ENCODE measurements at places on chromosomes 7 and 10.

DNA sequence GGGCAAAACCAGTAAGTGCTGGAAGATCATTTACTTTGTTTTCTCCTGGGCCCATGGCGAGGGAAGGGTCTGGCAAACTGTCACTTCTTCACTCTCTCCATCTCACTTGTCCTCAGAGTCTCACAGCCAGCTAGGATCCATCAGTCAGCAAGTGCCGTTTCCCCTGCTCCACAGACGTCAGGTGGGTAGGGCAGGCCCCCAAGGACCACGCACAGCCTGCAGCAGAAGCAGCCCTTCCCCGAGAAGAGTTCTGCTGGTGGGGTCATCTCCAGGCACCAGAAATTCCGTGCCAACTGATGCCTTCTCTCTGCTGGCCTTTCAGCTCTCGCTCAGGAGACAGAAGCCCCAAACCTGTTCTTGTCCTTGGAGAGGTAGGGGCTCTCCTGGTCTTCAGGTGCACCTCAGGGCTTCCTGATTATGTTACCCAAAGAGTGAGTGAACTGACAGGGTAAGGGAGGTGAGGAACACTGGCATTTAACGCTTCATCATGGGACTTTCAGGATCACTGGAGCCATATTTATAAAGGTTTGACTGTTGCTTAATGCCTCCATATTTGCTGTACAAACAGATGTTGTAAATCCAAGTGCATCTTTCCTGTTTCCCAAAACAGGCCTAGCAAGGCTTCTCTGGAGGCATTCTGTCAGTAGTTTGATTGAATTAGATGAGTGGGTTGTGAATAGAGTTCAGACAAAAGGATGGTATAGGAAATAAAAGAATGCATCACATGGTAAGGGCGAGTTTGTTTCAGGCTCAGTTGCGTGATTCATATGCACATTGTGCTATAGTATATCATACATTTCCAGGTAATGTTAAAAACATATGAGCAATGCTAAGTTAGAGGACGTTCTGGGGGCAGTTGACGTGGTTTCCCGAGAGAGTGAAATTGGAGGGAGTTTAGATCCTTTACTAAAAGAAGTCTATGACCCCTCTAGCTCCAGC lies 13.7 kb upstream of the TSPAN15 start:
- no peak for DNase-seq

DNA sequence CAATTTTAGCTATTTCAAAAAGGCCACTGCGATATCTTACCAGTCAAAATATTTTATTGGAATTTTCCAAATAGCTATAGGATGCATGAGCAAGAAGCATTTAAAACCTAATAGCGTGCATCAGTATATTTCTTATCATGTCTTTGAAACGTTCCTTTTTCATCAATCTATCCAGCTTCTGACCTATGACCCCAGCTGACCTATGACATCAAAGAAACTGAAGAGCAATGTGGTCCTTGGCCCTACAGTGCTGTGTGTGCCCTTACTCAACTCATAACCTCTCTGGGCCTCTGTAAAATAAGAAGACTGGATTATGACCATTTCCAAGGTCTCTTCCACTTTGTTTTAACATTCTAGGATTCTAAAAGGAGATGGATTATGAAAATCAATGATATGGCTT lies 118.2 kb downstream of the ZNF22 start:
- no peak for DNase-seq

DNA sequence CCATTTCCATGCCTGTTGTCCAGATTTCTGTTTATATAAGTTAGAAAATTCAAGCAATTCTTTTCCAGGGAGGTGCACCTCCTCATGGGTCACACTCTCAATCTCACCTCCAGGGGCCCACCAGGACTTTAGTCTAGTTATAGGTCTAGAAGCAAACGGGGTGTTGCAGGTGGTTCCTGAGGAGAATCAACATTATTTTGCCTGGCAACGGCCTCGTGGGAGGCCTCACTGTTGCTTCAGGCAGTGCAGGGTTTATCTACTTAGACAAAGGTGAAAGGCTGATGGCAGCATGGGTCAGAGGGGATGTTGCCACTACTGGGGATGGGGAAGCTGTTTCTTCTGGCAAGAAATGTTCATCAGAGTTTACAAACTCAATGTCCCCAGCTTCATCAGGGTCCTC lies 56.7 kb upstream of the LRRC18 start:
- DNase-seq = no peak

- no peak for DNase-seq
Observed at GRCh38 chr7:1691601-1692514, 21.8 kb downstream of the ELFN1 start.

DNA sequence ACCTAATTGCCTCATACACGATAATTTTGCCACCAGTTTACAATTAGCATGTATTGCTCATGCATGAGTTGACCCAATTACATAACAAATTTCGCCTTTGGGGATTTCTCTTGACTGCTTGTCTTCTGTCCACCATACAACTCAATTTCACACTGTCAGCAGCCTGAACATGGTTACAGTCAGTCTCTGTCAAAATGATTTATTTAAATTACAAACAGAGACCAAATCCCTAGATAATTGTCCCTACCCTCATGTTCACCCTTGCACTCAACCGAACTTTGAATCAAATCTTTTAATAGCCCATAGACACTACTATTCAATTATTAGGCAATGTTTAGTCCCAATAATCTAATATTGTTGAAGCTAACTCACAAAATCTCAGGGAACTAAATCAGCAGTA lies 59.7 kb upstream of the NEBL start:
- DNase-seq = no peak

DNA sequence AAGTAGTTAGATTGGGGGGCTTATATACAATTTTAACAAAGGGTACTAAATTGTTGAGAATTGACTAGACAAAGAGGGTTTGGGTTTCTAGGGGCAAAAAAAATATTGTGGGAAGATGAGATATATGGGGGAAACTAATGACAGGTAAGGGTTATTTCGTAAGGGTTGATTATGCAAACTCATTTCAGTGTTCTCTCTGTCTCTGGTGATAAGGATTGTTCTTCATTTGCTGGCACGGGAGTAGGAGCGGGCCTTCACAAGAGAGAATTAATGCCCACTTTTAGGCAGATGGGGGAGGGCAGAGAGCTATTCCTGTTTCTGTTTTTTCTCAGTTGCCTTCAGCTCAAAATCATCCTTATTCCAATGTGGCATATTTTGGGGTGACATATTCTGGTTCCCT lies 258.4 kb downstream of the EXOC4 start:
- DNase-seq = no peak

DNA sequence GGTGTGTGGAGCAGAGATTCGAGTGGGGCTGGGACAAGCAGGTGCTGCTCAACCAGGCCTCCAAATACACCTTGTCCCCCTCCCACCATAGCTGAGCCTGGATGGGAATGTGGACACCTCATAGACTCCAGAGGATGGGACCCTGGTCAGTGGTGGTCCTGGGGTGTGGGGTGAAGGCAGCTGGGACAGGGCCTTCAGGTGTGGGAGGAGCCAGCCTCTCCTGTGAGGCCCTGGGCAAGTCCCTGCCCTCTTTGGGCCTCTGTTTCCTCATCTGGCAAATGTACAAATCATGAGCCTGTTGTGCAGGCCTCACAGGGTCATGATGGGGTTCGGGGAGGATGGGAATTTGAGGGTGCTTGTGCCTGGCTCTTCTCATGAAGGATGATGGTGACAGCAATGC lies 362.9 kb upstream of the NUPR2 start:
- no peak for DNase-seq

- DNase-seq = no peak
Observed at GRCh38 chr7:90758933-90759562, 162.9 kb downstream of the CDK14 start.

GRCh38 chr10:66928776-66929175 lies 2.9 kb downstream of the LRRTM3 start:
- DNase-seq = no peak

GRCh38 chr10:93598157-93598556 lies 2.9 kb downstream of the RBP4 start:
- no peak for DNase-seq

DNA sequence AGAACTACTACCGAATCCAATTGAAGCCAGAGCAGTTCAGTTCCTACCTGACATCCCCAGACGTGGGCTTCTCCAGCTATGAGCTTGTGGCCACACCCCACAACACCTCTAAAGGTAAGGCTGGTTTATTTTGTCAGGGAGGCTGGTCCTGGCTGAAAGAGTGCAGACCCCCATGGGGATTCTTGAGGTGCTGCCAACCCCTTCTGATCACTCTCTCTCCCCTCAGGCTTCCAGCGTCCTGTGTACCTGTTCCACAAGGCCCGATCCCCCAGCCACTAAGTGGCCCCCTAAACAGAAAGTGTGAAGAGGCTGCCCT lies 3.1 kb downstream of the PPP1R35 start:
- no peak for DNase-seq

DNA sequence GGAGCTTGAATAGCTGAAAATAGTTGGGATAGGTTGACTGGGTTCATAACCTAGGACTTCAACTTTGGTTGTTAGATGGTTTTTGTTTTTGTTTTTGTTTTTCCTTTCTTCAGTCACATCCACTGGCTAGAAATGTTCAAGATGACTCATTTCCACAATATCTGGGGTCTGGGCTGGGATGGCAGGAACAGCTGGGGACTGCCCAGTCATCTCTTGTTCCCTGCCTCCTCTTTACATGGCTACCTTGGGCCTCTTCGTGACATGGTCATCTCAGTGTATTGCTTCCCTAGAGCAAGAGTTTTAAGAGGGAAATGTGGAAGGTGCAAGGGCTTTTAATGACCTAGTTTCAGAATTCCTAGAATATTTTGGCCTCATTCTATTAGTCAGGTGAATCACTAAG lies 915.8 kb downstream of the XPNPEP1 start:
- no peak for DNase-seq

DNA sequence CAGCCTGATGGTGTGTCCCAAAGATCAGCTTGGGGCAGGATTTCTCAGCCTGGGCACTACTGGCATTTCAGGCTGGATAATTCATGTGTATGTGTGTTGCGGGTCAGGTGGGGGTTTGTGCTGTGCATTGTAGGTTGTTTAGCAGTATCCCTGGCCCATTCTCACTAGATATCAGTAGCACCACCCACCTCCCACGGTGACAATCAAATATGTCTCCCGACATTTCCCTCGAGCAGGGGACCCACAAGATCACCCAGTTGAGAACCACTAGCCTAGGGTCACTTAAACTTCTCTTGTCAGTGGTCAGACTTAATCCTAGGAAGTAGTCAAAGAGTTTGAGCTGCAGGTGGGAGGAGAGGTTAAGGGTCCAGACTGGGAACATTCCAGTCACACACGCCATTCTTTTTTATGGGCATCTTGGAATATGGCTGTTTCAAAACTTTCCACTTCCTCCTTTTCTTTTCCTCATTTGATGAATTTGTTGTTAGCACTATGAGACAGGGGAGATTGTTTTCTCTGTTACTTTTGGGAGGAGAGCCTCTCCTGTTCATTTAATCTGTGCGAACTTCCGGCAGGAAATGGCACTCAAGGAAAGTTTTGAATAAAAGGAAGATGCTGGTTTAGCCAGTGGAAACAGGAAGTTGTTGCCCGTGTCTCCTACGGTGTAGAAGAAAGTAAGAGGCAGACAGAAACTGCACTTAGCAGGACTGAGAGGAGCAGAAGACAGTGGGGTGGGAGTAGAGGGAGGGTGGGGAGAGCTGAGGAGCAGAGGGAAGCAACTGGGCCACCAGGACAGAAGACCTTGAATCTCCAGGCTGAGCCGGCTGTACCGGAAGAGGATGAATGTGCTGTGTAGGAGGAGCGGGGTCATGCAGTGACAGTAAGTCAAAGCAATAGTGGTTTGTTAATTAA lies 17.6 kb upstream of the EXOC6 start:
- DNase-seq = no peak

- no peak for DNase-seq
Observed at GRCh38 chr10:52811776-52812175, 39.2 kb upstream of the MBL2 start.

GRCh38 chr7:150848111-150848510 lies 4.2 kb upstream of the AOC1 start:
- no peak for DNase-seq

DNA sequence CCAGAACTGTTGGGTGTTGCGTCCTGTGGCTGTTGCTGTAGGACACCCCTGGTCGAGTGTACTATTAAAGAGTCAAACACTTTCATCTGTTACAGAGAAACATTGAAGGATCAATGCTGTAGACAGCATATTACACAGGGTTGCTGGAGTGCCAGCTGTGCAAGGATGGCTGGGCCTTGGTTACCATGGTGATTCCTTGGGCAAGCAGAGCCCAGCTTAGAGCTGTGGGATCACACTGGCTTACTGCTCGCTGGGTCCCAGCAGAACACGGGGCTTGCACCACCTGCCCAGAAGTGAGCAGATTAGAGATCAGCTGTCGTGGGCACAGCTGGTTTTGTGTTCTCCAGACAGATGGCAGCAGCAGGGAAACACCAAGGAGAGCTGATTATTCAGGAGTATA lies 76.0 kb downstream of the GPR141 start:
- no peak for DNase-seq

DNA sequence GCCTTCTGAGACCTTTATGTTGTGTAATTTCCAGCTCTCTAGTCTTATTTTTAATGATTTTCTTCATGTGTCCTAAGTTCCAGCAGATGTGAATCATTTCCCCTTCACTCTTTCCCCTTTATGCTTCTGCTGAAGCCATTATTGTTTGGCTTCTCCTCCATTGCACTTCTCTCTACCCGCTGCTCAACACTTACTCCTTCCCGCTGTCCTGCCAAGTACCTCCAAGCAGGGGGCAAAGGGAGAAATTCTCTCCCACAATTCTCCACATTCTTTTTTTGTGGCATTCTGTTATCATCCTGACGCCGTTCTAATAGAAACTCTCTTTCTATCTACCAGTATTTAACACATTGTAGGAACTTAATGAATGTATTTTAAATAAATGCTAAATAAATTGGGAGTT lies 388.9 kb upstream of the TPK1 start:
- DNase-seq = no peak

DNA sequence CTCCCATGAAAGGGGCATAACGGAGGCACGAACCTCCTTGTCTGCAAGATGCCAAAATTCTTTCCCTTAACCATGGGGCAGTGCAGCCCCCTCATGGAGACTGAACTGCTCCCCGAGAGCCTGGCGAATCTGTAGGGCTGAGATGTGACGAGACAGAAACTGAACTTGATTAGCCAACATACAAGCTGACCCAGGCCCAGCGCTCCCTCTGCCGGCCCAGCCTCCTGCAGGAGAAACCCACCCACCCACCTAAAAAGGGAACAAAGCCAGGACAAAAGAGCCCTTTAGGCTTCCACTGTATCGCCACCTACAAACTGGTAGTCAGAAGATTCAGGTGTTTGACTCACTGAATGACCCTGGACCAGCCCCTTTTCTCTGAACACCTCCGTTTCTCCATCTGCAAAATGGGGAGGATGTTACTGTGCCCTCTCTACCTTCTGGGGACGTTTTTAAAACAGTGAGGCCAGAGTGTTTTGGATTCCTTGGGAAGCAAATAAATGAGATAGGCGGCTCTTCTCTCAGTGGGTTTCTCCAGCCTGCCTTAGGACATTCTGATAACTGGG lies 58.4 kb downstream of the C10orf105 start:
- DNase-seq = no peak

- DNase-seq = no peak
Observed at GRCh38 chr7:26729150-26729775, 135.1 kb downstream of the SKAP2 start.
